Bone marrow (tissue), 2 donors: ENCODE measurements at places on chromosomes 2 and 18.

DNA sequence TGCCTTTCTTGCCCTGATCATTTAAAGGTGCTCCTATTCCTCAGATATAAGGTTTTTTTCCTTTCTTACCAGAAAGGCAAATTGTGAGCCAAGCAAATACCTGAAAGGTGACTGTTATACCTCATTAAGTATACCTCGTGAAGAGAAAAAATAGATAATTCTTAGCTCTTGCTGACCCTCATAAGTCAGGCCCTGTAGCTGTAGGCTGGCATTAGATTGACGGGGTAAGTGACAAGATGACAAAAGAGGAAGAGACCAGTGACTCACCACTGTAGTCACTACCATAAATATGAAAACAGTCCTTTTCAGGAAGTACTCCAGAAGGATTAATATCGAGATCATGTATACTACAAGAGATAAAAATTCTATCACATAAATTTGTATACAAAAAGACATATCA is 104.6 kb downstream of the PTPN4 start:
- DNase-seq, result no peak

GRCh38 chr2:165193178-165193777 is 10.6 kb downstream of the SCN3A start:
- DNase-seq, result no peak

DNA sequence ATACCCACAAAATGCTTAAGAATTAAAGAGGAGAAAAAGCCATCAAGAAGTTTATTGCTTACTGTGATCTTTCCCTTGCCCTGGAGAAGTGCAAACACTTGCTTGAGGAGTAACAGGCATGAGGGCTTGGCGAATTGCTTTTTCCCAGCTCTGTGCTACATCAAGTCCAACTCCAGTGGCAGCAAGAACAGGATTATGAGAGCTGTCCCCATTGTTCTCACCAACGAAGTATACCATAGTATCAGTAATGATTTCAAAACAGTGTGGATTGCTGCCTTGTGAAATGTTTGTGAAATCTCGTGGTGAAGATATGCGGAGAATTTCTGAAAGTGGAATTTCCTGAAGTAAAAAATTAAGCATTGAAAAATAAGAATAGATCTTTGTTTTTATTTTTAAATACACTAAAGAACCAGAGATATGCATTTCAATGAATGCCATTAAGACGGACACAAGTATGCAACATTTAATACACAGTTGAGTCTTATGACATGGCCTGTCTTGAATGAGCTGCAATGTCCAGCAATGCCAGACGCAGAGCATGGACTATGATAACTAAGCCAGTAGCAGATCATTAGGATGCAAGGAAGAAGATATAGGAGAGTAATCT is 43.0 kb downstream of the NDUFAF7 start:
- DNase-seq, result no peak

DNA sequence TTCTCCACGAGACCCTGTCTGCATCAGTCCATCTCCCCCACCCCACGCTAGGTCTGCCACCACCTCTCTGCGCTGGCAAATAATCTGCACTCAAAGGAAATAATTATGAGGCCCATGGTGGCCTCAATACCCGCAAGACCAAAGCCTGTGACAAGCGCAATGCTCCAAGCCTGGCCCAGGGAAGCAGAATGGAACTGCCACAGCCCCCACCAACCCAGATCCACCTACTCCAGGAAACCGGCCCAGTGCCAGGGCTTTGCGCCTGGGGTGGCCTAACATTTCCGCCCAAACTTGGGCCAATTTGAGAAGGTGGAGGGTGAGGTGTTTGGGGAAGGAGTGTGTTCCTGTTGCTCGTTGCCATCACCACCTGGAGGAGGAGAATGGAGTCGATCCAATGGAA is 26.0 kb upstream of the ATOH8 start:
- no peak for DNase-seq

- DNase-seq, result no peak
Observed at GRCh38 chr2:196182439-196183171, 11.2 kb upstream of the STK17B start.

DNA sequence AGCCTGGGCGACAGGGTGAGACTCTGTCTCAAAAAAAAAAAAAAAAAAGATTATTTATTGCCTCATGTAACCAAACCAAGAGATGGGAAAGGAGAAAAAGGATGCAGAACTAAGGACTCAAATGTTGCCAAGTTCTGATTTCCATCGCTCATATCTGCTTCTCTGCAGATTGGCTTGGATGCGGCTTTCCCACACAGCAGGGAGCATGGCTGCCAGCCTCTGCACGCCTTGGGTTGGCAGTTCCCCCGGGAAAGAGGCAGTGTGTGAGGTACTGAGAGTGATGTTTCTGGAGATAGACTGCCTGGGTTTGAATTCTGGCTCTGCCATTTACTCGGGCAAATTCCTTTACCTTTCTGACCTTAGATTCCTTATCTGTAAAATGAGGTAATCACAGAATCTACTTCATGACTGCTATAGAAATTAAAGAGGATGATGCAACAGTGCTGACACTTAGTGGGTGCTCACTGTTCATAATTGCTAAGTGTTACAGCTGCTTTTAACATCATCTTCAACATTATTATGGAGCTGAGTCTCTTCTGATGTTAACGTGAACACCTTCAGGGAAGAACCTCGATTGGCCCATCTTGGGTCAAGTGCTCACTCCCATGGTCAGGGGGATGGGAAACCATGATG is 68.8 kb downstream of the ACAA2 start:
- no peak for DNase-seq

- no peak for DNase-seq
Observed at GRCh38 chr2:142877216-142877838, at the start of gene KYNU. TSS of gene KYNU (plus strand) at chr2:142877664. CDS start at chr2:142885368, 7,704 bp downstream.

DNA sequence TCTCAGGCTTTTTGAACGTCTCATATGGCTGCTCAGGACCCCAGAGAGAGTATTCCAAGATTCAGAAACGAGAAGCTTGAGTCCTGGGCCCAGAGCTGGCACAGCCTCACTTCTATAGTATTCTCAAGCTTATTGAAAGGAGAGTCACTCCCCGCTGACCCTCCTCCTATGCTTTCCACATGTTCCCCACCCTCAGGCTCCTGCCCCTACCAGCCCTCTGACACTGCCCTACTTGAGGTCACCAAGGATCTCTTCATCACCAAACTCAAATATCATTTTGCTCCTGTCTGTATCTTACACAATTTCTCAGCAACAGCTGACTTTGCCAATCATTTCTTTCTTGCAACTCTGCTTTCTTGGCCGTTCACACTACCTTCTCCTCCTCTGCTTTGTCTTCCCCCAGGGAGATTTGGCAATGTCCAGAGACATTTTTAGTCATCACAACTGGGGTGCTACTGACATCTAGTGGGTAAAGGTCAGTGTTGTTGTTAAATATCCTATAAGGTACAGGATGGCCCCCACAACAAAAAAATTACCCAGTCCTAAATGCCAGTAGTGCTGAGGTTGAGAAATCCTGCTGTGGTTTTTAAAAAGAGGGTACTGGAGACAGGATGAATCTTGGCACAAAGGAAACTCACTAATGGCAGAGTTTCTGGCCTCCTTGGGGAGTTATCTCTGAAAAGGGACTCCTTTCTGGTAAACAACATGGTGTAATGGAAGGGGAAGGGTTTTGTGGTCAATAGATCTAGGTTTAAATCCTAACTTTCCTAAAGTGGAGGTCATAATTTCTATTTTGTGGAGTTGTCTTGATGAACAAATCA is 26.9 kb upstream of the INSIG2 start:
- no peak for DNase-seq

GRCh38 chr18:29588446-29589100 is 1411.6 kb upstream of the CDH2 start:
- no peak for DNase-seq

DNA sequence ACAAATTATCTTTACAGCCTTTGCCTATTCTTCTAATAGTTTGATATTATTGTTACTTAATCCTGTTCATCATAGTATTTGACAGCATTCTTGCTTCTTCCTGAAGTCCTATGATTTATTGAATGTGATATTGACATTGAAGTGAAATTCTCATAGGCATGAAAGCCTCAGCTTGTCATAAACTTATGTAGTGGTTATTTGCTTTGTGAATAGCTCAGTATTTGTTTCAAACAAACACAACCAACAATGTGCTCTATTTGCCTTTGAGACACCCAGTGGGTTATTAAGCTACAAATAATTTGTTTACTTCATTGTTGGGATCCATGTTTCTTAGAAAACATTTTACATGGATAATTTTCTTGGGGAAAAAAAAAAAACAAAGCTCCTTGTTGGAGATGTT is 57.2 kb downstream of the TTC39C start:
- no peak for DNase-seq

- DNase-seq, result no peak
Observed at GRCh38 chr2:152558158-152558984, 158.9 kb downstream of the PRPF40A start.

GRCh38 chr2:153871231-153872221 is at the start of gene GALNT13:
TSS of gene GALNT13 (plus strand) at chr2:153871922.
- no peak for DNase-seq

GRCh38 chr2:96225016-96225533 is 16.4 kb upstream of the STARD7 start:
- DNase-seq, result peak; percentile 56

DNA sequence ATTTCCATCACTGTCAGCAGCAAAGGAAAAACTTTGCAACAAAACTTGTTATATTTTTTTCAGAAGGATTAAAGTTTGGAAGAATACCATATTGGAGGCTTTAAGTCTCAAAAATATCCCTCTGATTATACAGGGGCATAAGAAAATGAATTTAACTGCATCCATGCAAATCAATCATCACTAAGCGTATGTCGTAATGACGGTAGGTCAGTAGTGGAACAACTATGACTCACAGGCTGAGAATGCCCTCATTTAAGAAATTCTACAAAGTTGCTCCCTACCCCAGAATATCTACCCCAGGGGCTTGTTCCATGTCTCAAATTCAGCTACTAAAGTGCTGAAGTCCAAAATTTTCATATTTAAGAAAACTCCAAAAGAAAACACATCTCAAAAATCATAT is 12.5 kb upstream of the NAB1 start:
- no peak for DNase-seq

DNA sequence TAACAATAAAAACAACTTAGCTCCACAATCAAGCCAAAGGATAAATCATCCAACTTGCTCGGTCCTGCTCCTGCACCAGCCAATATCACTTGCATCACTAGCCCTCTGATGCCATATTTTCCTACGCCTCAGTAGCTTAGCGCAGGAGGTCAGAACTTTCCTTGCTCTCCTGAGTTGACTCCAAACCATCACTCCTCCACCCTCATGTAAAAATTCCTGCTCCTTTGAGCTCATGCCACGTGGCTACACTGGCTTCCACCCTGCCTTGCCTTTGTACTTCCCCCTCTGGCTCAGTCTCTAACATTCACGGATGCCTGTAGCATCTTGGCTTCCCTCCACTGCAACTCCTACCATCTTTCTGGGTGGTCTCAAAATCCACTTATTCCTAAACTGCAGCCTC is 25.2 kb downstream of the AAK1 start:
- DNase-seq, result no peak

GRCh38 chr2:22753476-22753875 is 631.5 kb upstream of the KLHL29 start:
- DNase-seq, result no peak

DNA sequence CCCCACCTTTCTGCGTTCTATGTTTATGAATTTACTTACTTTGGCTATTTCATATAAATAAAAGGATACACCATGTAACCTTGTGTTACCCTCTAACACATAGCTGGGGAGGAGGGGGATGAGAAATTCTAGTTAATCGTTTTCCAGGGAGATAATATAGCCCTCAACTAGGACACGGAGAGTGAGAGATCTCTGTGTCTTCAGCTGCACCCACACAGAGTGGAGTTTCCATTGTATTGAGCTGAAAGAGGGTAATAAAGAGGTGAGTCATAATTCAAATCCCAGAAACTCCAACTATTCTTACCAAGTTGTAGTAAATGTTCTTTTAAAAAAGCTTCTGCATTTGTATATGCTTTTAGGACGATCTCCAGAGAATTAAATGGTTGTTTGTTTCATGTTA is 110.1 kb upstream of the SULT1C3 start:
- DNase-seq, result no peak

- no peak for DNase-seq
Observed at GRCh38 chr2:220212296-220213080, 585.1 kb downstream of the SLC4A3 start.

DNA sequence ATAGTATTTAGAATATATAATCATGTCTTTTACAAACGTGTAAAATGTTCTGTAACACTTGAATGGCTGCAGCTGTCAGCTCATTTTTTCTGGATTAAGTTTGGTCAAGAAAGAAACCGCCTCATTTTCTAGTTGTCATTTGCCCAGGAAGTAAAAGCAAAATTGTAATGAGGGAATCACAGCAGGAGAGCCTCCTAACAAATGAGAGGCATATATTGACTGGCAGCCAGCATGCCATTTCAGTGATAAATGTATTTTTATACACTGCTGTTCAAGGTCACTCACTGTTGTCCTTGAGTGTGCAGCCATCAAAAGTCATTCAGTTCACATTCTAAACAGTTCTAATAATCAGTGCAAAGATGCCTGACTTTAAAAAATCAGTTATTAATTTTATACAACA is 144.3 kb upstream of the BOD1L2 start:
- no peak for DNase-seq

- no peak for DNase-seq
Observed at GRCh38 chr2:191611614-191612013, 66.3 kb upstream of the NABP1 start.

DNA sequence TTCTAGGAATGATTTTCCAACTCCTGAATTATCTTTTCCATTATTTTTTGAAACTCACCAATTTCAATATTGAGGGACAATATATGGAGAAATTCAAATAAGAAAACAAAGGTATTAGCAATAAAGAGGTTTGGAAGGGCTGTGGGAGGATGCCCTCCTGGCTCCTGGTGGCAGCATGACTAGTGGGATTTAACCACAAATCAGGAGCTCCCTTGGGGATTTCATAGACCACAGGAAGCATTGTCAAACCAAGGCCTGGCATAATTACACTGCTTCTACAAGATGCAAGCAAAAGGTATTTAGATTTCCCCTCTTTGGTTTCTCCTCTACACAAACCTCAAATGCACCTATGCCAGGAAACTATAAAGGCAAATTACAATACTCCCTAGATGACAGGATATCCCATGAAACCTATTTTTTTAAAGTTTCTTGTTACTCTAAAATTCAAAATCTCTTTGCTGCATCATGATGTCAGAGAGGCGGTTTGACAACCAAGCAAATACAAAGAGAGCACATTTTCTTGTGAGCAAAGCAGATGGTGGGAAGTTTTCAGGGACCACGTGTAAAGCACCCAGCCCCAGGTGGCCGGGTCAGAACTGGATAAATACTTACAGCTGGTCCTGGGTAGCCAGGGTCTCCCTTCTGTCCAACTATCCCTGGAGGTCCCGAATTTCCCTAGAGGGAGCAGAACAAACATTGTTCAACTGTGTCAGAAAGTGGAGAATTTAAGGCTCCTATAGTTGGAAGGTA is 67.9 kb downstream of the COL6A3 start:
- no peak for DNase-seq

DNA sequence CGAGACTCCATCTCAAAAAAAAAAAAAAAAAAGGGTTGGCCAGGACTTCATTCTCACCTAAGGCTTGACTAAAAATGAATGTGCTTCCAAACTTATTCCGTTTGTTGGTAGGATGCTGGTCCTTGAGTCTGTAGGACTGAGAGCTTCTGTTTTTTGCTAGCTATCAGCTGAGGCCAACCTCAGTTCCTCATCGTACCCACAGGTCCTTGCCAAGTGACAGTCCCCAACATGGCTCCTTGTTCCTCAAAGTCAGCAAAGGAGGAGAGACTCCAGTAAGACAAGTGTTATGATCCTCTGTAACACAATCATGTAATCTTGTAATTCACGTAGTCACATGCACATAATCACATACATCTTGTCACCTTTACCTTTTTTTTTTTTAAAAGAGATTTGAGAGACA is 37.0 kb downstream of the HAUS1 start:
- no peak for DNase-seq
